ENCODE measurements at places on chromosomes 2 and 18. TPM values are rescaled to one million over a fixed set of nuclear protein-coding genes. Genes with fewer than 3 reads are reported as not detected.

DNA sequence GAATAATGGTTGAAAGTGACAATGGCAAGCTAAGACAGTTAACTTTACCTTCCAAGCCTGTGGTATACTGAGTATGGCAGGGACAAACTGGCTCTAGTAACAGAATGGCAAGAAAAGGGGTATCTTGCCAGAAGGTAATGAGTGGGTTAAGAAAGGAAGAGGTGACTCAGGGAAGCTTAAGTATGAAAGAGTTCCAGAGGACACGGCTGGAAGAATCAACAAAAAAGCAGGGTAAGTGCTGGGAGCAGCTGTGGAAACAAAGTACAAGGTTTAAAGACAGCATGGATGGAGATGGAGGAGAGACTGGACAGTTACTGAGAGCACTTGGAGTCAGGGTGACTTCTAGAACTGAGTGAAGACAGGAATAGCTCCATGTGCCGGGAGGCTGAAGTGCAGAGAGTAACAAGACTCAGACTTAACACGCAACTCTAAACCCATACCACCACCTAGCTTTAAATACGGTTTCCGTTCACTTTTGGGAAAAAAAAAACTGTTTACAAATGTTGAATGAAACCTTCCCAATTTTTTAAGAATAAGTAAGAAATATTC is 69.0 kb downstream of the REV1 start:
- no peak for DNase-seq

DNA sequence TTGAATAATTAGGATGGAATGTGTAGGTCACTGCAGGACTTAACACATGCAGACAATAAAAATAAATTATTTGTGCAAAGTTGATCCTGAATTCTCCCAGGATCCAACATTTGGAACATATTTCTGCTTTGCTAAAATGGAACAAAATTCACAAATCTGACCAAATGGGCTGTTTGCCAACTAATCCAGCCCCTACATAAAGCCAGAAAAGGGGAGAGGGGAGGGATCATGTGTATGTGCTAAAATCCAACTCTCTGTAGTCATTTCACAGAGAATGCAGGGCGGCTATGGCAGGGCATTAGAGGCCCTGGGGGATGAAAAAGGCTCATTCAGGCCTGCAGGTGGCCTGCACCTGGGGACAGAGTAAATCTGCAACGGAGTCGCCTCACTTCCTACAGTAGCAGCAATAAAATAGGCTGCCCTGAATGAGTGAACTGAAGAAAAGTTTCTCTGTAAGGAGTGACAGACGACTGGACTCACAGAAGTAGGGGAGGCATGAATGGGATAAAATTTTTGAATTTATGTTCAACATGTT is 4.0 kb upstream of the ZFP36L2 start:
- no peak for DNase-seq

GRCh38 chr2:55916473-55917049 is 7.0 kb downstream of the EFEMP1 start:
- no peak for DNase-seq

- DNase-seq: peak; percentile 33
Measured at GRCh38 chr18:2223849-2224248, 347.5 kb downstream of the METTL4 start.

DNA sequence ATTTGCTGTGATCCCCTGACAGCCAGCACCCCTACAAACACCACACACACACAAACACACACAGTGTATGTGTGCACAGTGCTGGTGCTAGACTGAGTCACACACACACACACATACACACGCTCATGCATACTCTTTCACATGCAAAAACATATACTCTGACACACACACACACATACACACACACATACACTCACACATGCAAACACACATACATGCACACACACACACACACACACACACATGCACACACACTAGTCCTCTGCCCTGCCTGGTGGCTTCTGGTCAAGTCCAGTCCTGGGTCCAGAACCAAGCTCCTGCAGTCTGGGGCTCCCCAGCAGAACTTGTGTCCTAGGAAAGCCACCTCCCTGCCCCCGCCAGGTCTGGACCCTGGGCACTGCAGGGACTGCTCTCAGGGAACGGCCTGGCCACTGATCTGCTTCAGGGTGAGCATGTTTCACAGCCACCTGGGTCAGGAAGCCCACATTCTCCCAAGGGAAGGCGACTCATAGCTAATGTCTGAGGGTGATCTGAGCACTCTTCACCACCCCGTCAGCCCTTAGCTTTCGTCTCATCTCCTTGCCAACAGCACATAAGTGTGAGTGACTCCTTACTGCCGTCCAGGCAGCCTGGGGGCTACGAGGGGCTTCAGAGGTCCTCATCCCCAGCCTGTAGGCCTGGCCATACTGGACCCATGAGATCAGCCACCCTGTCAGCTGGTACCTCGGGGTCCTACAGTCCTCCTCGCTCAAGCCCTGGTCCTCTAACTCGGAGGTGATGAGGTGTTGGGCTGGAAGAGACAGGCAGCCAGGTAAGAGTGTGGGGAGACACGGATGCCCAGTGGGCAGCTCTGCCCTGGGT is 88.1 kb downstream of the MCFD2 start:
- no peak for DNase-seq

DNA sequence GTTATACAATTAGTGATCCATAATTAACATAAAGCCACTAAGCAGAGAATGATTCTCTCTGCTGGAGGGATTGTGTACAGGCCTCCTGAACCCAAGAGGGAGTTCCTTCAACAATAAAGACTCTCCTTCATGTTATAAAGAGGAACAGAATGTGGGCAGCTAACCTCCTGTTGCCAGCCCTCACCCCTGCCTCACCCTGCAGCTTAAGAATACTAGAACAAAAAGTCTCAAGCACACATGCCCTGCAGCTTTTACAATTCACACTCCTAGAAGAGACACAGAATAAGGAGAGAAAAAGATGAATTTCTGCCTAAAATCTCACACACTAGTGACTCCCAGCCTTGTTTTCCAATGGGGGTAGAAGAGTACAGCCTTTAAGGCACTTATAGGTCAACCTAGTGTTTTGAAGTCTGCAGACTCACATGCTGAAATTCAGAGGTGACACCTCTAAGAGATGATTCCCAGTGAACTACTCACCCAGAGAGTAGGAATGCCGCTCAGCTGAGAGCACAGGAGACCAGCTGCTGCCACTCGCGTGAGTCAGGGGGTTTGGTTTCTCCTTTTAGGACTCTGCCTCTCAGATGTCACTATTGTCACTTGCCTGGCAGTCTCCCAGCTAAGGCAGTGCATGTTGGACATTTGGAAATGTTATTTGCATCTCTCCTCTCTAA is 32.5 kb upstream of the IL1RL1 start:
- no peak for DNase-seq

DNA sequence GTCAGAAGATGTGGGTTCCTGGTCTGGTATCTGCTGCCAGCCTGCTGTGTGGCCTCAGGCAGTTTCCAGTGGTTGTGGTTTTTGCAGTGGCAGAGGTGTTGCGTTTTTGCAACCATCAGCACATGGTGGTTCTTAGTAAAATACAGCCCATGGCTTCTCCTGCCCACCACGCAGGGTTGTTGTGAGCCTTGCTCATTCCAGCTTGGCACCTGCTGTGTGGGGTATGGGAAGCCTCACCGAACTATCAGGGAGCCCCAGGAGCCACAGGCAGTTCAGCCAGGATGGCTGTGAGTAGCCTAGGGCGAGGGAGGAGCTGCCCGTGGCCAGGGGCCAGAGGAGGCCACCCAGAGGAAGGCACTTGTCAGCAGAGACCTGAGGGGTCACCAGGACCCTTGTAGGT is 9.8 kb downstream of the ARID5A start:
- DNase-seq: no peak

- DNase-seq: no peak
Measured at GRCh38 chr2:32902986-32903385, 43.8 kb upstream of the LTBP1 start.

DNA sequence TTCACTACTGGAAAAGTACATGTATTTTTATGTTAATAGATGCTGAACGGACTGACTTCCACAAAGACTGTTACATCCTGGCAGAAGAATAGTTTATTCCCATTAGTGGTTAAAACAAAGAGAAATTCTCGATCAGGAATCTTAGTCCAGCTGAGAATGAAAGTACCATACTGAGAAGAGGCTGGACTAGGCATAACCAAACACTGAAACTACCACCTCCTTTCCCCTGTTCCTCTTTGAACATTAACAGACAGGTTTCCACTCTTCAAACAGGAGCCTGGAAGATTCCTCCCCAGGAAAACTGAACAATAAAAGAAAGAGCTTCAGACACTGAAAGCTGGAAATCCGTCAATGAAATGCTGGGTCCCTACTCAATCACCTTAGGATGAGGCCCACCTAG is 25.8 kb downstream of the LDAH start:
- DNase-seq: no peak

DNA sequence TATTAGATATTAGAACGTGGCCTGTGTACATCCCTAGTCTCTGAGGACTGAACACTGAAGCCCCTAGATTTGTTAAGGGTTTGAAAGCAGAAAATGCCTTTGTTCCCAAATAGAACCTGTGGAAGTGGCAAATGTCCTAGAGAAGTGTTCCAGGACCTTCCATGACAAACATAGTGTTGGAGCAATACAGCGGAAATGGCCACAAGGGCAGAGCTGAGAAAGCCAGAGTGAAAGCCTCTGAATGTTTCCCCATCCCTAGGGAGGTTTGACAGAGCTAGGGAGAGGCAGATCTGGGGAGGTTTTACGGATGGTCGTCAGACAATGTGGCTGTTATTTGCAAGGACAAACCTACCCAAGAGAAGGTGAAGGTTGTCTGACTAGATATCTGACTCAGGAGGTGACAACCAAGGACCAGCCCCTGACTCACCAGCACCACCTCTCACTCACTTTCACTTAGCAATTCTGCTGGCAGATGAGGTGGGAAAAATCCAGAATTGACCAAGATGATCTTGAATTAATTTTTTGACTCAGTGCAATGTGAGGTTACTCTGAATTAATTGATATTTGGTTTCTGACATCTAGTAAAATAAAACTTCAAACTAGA is 24.1 kb downstream of the RBM43 start:
- DNase-seq: no peak

DNA sequence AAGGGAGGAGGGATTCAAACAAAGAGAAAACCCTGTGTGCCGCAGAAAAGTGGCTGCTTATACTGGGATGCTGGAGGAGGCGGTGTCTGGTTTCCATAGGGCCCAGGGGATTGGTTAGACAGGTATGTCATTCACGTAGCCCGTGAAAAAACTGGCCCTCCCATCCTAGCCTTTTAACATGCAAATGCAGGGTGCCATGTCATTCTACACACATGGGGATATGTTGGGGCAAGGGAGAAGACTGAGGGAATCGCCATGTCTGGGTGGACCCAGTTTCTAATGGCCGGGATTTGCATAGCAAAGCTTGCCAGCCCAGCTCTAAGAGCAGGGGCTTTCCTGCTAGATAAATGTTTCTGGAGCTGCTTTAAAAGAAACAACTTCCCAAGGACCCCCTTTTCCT is 8.2 kb upstream of the RNU2-63P start:
- DNase-seq: no peak

DNA sequence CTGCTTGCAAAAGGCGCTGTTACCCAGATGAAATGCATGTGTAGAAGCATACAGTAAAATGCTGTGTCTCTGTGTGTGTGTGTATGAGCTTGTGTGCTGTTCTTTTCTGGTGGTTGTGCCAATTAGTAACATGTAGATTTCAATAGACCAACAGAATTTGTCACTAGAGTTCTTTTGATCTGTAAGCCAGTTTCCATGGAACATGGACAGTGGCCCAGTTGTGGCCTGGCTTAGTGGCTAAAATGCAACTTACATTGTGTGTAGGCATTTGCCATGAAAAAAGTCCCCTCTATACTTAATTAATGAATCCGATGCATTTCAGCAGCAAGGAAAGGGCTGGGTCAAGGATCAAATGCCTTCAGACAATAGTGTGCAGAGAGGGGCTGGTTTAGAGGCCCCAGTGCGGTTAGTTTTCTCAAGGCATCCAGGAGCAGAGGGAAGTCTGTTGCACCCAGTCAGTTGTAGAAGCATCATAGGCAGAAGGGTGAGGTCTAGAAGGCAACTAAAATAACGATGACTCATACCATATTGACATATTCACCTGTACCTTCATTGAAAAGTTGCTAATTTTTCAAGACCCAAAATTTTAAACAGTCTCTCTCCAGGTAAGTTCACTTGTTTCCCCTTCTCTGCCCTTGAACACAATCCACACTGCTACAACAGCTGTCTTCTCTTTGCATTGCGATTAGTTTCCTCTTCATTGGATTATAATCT is 366.9 kb upstream of the SPRED2 start:
- no peak for DNase-seq

- DNase-seq: no peak
Measured at GRCh38 chr2:23199115-23199918, 185.7 kb upstream of the KLHL29 start.

PRKCE gene
- total RNA-seq: 24.8 TPM

REG3A gene
- not detected for total RNA-seq

APLF gene
- total RNA-seq: 5.5 TPM

RFTN2 gene
- 8.6 TPM for total RNA-seq

CHN1 gene
- 6.7 TPM for total RNA-seq

HRH4 gene
- total RNA-seq: not detected

ST6GAL2 gene
- total RNA-seq: 0.89 TPM

EPHA4 gene
- total RNA-seq: 55.8 TPM

MAPK4 gene
- total RNA-seq: 64.4 TPM

FAM237A gene
- total RNA-seq: not detected

MARCHF4 gene
- total RNA-seq: 0.34 TPM

All from left cardiac atrium (tissue), 4 donors.